Upper lobe of right lung (tissue), 1 donor: ENCODE measurements at places on chromosomes 3 and 15. TPM values are rescaled to one million over a fixed set of nuclear protein-coding genes. Genes with fewer than 3 reads are reported as not detected.

Gene GNAI2
- total RNA-seq, result 321 TPM

- H3K4me1 ChIP-seq, result no peaks in the 10 kb centered on the region
- DNase-seq, result no peak
- no peaks in the 10 kb centered on the region for H3K27me3 ChIP-seq
- H3K4me3 ChIP-seq, result no peak overlapping the region
- no peaks in the 10 kb centered on the region for H3K36me3 ChIP-seq
- no peak overlapping the region for H3K27ac ChIP-seq
Observed at GRCh38 chr3:105157067-105157765, 209.5 kb upstream of the ALCAM start.

- H3K36me3 ChIP-seq, result no peaks in the 10 kb centered on the region
- H3K4me3 ChIP-seq, result no peak overlapping the region
- no peak overlapping the region for H3K27ac ChIP-seq
- no peaks in the 10 kb centered on the region for H3K4me1 ChIP-seq
Observed at GRCh38 chr15:26667222-26667988, 105.5 kb downstream of the GABRB3 start.

DNA sequence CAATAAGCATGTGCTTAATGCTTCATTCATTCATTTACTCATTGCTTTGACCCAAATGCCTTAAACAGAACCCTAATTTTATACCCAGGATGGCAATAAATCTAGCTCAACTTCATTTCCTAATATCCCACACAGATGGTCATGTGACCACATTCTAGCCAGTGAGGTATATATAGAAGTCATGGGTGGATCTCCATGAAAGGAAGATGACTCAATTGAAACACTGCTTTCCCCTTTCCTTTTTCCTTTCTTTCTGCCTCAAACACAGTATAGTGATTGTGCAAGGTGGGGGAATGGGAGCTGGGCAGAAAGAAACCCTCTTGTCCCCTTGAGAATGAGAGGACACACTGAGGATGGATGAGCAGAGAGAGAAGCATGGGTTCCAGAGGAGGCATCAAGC is 183.5 kb upstream of the PRICKLE2 start:
- no peak overlapping the region for H3K4me3 ChIP-seq
- H3K4me1 ChIP-seq, result no peaks in the 10 kb centered on the region
- no peaks in the 10 kb centered on the region for H3K27me3 ChIP-seq
- no peak for DNase-seq
- H3K27ac ChIP-seq, result no peak overlapping the region
- no peaks in the 10 kb centered on the region for H3K36me3 ChIP-seq

DNA sequence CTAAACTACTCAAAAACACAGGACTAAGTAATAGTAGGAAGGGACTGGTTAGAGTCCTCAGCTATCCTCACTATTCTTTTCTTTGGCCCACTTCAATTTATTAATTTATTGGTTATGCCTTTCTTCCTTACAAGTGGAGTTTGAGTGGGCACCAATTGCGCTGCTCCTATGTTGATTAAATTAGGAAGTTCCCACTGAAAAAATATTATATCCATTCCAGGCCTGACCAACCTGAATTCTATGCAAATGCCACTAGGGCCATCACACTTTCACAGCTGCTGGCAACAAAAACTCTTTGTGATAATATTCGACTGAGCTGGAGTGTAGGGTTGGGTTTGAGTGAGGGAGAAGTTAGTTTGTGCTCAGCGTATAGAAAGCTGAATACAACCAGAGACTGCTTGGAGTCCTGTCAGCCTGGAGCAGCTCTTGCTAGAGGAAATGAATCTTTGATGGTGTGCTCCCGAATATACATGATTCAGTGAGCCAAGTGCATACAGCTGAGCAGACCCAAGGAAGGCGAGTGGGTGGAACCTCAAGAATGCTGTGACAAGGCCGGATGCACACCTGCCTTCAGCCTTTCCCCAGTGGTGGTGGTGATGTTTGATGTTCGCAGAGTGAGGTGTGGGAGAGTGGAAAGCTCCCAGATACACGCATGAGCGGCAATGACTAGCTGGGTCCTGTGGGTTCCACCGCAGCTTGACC is 1.5 kb downstream of the ARHGEF3 start:
- H3K27me3 ChIP-seq, result no peaks in the 10 kb centered on the region
- peaks cover 45% of the 10 kb centered on the region for H3K4me1 ChIP-seq
- H3K4me3 ChIP-seq, result peak overlapping the region; percentile 89
- DNase-seq, result no peak
- peak overlapping the region; percentile 77 for H3K27ac ChIP-seq

DNA sequence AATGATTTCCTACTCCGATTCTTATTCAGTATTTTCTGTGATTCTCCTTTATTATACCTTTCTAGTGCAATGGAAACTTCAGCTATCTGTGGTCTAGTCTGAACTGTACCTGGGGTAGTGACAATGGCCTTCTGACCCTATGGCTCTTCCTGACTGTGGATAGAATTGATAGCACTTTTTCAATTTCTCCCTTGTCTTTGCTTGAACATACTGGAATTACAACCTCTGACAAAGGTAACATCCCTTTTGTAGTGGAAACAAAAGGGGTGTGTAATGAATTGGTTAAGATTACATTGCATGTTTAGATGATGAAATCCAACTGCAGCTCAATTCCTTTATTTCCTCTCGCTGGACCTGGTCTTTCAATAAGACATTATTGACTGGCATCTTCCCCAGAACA is 21.0 kb upstream of the SOX2 start:
- H3K27ac ChIP-seq, result no peak overlapping the region
- no peak for DNase-seq
- H3K4me3 ChIP-seq, result no peak overlapping the region
- H3K36me3 ChIP-seq, result no peaks in the 10 kb centered on the region

DNA sequence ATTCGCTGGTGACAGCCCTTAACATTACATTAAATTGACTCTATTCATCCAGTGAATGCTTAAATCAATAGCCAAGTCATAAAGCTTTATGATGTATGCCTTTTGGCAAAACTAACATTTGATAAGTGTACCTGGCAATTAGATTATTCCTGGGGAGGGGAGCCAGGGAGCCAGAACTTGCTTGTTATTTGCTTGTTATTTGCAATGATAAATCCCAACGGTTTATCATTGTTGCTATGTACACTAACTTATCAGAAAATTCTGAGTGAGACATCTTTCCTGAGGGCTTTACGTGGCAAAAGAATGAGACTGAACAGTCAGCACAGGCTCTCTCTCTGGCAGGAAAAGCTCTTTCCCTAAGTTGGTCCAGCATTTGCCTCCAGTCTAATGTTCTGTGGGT is 35.8 kb upstream of the FBN1 start:
- no peak overlapping the region for H3K4me3 ChIP-seq
- H3K36me3 ChIP-seq, result no peaks in the 10 kb centered on the region
- no peaks in the 10 kb centered on the region for H3K27me3 ChIP-seq
- H3K4me1 ChIP-seq, result no peaks in the 10 kb centered on the region

DNA sequence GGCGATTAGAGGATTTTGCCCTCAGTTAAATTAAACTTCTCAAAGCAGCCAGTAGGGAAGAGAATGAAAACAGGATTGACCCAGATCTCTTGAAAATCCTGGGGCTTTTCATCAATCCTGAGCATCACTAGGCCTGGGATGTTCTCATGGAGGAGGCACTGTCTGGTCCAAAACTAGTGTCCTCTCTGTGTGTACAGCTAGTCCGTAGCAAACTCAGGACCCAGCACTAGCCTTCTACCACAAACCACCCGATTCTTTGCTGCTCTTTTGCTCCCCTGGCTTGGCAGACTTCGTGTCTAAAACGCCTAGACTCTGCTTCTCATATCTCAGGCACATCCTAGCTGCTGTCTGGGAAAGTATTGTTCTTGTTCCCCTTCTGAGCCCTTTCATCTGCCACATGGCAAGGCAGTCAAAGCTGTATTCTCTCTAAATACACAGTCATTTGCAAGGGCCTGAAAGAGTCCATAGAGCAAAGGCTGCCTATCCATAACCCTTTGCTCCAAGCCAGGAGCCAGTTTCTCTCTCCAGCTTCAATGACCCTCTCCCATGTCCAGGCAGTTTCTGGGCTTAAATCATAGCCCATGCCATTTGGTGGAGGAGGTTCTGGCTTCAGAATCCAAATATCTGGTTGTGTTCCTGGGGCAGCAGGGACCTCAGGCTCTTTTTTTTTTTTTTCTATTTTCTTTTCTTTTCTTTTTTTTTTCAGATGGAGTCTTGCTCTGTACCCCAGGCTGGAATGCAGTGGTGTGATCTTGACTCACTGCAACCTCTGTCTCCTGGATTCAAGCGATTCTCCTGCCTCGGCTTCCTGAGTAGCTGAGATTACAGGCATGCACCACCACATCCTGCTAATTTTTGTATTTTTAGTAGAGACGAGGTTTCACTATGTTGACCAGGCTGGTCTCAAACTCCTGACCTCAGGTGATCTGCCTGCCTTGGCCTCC is 52.4 kb downstream of the CDC25A start:
- no peak for DNase-seq
- no peaks in the 10 kb centered on the region for H3K36me3 ChIP-seq
- no peak overlapping the region for H3K4me3 ChIP-seq
- peaks cover 4% of the 10 kb centered on the region for H3K4me1 ChIP-seq
- no peaks in the 10 kb centered on the region for H3K27me3 ChIP-seq
- no peak overlapping the region for H3K27ac ChIP-seq

DNA sequence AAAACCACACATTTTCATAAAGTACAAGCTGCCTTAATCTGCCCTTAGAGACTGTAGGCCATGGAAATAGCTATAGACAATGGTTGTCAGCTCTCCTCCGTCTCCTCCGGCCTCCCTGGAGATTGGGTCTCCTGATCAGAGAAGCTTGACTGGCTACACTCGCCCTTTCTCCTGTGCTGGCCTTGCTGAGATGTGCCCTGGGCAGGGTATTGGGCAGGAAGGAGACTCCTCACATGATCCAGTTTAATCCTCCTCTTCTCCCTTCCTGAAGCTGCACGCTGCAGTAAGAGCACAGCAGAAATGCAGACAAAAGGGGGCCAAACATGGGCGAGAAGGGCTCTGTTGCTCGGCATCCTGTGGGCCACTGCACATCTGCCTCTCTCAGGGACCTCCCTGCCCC is at the start of gene SLC24A5:
SLC24A5 (plus strand) TSS at position 246 of the 400 bp plus-strand sequence; CDS start at position 301, 55 bp downstream.
- H3K27me3 ChIP-seq, result no peaks in the 10 kb centered on the region
- H3K4me1 ChIP-seq, result no peaks in the 10 kb centered on the region
- no peak within 1 kb of the TSS for H3K27ac ChIP-seq

DNA sequence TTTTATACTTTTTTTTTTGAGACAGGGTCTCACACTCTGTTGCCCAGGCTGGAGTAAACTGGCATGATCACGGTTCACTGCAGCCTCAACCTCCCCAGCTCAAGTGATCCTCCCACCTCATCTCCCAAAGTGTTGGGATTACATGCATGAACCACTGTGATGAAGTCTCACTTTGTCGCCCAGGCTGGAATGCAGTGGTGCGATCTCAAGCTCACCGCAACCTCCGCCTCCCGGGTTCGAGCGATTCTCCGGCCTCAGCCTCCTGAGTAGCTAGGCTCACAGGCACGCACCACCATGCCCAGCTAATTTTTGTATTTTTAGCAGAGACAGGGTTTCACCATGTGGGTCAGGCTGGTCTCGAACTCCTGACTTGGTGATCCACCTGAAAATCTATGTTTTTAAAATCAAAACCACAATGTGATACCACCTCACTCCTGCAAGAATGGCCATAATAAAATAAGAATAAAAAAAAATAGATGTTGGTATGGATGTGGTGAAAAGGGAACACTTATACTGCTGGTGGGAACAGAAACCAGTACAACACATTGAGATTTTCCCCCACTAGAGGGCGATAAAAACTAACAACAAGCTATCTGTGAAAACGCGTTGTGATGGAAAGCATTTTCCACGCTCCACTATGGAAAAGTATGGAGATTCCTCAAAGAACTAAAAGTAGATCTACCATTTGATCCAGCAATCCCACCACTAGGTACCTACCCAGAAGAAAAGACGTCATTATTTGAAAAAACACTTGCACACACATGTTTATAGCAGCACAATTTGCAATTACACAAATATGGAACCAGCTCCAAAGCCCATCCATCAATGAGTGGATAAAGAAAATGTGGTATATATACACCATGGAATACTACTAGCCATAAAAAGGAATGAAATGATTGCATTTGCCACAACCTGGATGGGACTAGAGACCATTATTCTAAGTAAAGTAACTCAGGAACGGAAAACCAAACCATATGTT is 26.8 kb upstream of the OCA2 start:
- H3K4me1 ChIP-seq, result no peaks in the 10 kb centered on the region
- H3K27ac ChIP-seq, result no peak overlapping the region
- H3K36me3 ChIP-seq, result peaks cover 52% of the 10 kb centered on the region
- H3K27me3 ChIP-seq, result no peaks in the 10 kb centered on the region

DNA sequence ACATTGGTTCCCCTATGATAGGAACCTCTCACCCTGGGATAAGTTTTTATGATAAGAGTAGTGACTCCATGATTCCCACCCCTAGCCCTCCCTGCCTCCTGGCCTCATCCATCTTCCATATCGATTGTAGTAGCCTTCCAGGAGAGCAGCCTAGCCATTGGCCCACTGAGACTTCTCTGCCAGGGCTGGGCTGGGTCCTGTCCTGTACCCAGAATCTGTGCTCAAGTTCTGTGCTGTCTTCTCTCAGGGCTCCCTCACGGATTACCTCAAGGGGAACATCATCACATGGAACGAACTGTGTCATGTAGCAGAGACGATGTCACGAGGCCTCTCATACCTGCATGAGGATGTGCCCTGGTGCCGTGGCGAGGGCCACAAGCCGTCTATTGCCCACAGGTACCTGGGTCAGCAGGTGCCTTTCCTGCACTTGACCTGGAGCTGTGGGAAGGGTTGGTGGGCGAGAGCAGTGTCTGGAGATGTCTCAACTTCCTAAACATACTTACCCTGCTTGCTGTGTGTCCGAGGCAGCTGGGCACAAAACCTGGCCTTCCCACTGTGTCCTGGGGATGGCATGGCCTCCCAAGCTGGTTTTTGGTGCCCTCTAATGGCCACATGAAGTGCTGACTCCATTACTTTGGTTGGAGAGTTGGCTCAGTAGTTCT is 16.6 kb upstream of the EXOG start:
- H3K4me3 ChIP-seq, result no peak overlapping the region
- H3K36me3 ChIP-seq, result peaks cover 56% of the 10 kb centered on the region
- no peaks in the 10 kb centered on the region for H3K4me1 ChIP-seq
- DNase-seq, result no peak
- H3K27ac ChIP-seq, result no peak overlapping the region
- H3K27me3 ChIP-seq, result no peaks in the 10 kb centered on the region

- H3K27me3 ChIP-seq, result no peaks in the 10 kb centered on the region
- no peak for DNase-seq
- H3K36me3 ChIP-seq, result no peaks in the 10 kb centered on the region
- peaks cover 6% of the 10 kb centered on the region for H3K4me1 ChIP-seq
Observed at GRCh38 chr3:114365909-114366308, 72.1 kb downstream of the TIGIT start.

GRCh38 chr3:177229791-177230190 is 32.5 kb upstream of the TBL1XR1 start:
- no peaks in the 10 kb centered on the region for H3K36me3 ChIP-seq
- no peaks in the 10 kb centered on the region for H3K4me1 ChIP-seq
- DNase-seq, result no peak
- no peak overlapping the region for H3K27ac ChIP-seq
